Body of pancreas (tissue), 4 donors: ENCODE measurements at places on chromosomes 3 and 15.

- H3K27ac ChIP-seq, result no peak overlapping the region
- no peaks in the 10 kb centered on the region for H3K36me3 ChIP-seq
- H3K4me1 ChIP-seq, result no peaks in the 10 kb centered on the region
- no peak overlapping the region for H3K4me3 ChIP-seq
- no peaks in the 10 kb centered on the region for H3K27me3 ChIP-seq
- DNase-seq, result no peak
Observed at GRCh38 chr15:92714077-92714476, 58.5 kb upstream of the FAM174B start.

DNA sequence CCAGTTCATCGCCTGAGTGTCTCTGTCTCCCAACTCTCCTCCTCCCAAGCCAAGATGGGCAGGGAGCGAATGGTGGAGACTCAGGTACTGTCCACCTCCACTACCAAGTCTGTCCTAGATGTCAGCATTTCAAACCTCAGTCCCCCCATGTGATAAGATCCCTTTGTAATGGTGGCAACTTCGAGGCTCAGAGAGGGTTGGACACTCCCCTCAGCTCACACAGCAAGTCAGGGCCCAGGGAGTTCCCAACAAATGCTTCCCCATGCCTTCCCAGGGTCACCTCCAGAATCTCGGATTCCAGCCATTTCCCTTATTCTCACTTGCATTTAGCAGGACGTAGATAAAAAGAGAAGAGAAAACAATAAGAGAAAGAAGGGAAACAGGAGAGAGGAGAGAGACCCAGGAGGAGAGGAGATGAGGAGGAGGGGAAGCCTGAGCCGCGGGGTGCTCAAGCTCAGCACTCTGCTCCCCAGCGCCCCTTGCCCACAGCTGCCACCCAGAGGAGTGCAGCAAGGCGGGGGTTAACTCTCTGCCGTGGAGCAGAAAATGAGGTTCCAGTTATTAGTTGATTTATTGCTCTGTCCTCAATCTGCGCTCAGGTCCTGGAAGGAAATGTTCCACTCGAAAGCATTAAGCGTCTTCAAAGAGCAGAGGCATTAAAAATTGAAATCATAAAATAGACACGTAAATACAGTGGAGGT lies 84.1 kb upstream of the LINGO1 start:
- DNase-seq, result no peak
- no peaks in the 10 kb centered on the region for H3K36me3 ChIP-seq
- no peaks in the 10 kb centered on the region for H3K4me1 ChIP-seq
- H3K27ac ChIP-seq, result no peak overlapping the region
- no peaks in the 10 kb centered on the region for H3K27me3 ChIP-seq

GRCh38 chr3:189229196-189229828 lies 57.5 kb downstream of the TPRG1 start:
- H3K27ac ChIP-seq, result no peak overlapping the region
- H3K27me3 ChIP-seq, result no peaks in the 10 kb centered on the region
- DNase-seq, result no peak
- H3K36me3 ChIP-seq, result no peaks in the 10 kb centered on the region
- H3K4me1 ChIP-seq, result no peaks in the 10 kb centered on the region
- no peak overlapping the region for H3K4me3 ChIP-seq

- no peaks in the 10 kb centered on the region for H3K36me3 ChIP-seq
- no peak overlapping the region for H3K27ac ChIP-seq
- H3K27me3 ChIP-seq, result no peaks in the 10 kb centered on the region
Observed at GRCh38 chr3:182450942-182451787, 342.1 kb upstream of the ATP11B start.

- H3K27ac ChIP-seq, result no peak overlapping the region
- DNase-seq, result no peak
- H3K4me1 ChIP-seq, result peaks cover 22% of the 10 kb centered on the region
- H3K36me3 ChIP-seq, result no peaks in the 10 kb centered on the region
- no peaks in the 10 kb centered on the region for H3K27me3 ChIP-seq
- H3K4me3 ChIP-seq, result no peak overlapping the region
Observed at GRCh38 chr3:23254282-23254681, 51.2 kb downstream of the UBE2E2 start.

GRCh38 chr3:102390171-102390864 lies 44.5 kb upstream of the ZPLD1 start:
- H3K27me3 ChIP-seq, result no peaks in the 10 kb centered on the region
- no peak for DNase-seq
- no peaks in the 10 kb centered on the region for H3K4me1 ChIP-seq
- H3K36me3 ChIP-seq, result no peaks in the 10 kb centered on the region
- no peak overlapping the region for H3K27ac ChIP-seq
